ENCODE measurements at places on chromosomes 16 and 17.

DNA sequence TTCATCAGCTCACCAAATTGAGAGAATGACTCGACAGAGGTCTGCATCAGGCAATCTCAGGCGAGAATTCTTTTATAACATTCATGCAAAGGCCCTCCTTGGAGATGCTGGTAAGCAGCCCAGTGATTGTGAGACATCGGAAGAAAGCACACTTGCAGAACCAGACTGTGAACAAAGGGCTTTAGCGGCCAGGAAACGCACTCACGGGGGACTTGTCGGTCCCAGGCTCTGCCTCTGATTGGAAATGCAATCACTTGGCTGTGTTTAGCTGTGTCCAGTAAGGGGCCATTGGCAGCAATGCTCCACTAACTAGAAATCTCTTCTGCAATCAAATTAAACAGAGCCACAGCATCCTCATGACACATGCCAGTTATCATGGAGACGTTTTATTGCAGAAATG is 226.7 kb upstream of the CDH13 start:
- no peak for DNase-seq

DNA sequence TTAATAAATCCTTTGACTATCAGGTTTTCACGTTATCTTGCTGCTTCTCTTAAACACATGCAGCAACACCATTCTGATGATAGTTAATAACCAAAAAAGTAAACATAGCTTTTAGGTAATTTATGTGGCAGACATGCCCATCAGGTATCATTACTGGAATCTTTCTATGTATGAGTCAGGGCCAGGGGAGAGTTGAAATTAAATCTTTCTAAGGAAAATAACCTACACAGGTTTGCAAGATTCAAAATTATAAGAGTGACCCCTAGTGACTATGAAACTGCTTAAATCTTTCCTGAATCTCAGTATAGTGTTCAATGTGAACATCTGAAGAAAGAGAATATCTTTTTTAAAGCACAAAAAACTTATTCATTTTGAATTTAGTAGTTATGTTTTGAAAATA is 666.6 kb downstream of the CDH11 start:
- no peak for DNase-seq

DNA sequence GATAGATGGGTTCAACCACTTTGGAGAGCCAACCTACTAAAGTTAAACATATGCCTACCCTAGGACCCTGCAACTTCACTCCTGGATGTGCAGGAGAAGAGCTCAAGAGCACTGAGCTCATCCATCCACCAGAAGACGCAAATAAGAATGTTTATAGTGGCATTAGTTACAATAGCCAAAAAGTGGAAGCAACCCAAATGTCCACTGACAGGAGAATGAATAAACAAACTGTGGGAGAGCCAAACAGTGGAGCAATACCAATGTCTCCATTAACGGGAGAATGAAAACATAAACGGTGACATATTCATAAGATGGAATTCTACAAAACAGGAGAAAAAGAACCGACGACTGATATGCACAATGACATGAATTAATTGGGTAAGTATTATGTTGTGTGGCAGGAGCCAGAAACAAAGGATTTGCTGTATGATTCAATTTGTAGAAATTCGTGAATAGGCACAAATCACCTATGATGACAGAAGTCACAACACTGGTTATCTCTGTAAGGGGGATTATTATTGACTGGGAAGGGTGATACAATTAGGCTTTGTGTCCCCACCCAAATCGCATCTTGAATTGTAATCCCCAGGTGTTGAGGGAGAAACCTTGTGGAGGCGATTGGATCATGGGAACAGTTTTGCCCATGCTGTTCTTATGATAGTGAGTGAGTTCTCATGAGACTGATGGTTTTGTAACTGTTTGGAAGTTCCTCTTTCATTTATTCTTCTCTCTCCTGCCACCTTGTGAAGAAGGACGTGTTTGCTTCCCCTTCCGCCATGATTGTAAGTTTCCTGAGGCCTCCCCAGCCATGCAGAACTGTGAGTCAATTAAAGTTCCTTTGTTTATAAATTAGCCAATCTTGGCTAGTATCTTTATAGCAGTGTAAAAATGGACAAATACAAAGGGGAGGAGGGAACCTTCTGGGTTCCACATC is 57.9 kb upstream of the PLCG2 start:
- no peak for DNase-seq

DNA sequence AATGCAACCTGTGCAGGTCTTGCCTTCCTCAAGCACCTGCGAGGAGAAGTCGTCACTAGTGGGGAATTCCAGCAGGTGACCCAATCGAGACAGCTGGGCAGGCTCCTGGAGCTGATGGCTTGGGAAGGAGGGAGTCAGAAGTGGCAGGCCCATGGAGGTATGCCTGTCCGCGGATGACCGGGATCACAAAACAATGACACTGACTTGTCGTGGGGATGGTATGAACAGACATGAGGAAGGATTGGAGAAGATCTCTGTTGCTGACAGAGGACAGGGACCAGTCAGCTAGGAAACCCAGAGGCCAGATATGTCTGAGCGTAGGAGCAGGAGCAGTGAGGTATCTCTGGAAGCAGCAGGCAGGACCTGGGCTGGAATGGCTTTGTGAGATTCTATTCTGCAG is 233.3 kb downstream of the SOX9 start:
- no peak for DNase-seq

- DNase-seq: no peak
Measured at GRCh38 chr16:85860413-85861094, 38.4 kb upstream of the IRF8 start.

DNA sequence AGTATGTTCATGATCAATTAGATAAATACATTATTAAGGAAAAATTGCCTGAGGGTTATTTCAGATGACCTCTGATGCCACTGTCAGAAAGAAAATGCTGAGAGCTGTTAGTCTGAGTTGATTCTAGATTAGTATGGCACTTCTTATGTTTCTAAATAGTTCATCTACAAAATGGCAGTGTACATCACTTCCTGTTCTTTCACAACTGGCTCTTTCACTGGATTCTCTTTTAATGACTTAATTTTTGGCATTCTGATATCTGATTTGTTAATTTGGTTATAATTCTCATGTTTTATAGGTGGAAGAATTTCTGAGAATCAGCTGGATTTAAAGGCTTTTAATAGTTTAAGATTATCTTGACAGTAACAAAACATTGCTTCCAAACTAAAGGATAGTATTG is 3.3 kb downstream of the TAOK1 start:
- DNase-seq: no peak

GRCh38 chr16:14427371-14427948 is 202.6 kb downstream of the PARN start:
- DNase-seq: no peak

GRCh38 chr17:8062807-8063483 is 24.1 kb downstream of the ALOX15B start:
- no peak for DNase-seq

DNA sequence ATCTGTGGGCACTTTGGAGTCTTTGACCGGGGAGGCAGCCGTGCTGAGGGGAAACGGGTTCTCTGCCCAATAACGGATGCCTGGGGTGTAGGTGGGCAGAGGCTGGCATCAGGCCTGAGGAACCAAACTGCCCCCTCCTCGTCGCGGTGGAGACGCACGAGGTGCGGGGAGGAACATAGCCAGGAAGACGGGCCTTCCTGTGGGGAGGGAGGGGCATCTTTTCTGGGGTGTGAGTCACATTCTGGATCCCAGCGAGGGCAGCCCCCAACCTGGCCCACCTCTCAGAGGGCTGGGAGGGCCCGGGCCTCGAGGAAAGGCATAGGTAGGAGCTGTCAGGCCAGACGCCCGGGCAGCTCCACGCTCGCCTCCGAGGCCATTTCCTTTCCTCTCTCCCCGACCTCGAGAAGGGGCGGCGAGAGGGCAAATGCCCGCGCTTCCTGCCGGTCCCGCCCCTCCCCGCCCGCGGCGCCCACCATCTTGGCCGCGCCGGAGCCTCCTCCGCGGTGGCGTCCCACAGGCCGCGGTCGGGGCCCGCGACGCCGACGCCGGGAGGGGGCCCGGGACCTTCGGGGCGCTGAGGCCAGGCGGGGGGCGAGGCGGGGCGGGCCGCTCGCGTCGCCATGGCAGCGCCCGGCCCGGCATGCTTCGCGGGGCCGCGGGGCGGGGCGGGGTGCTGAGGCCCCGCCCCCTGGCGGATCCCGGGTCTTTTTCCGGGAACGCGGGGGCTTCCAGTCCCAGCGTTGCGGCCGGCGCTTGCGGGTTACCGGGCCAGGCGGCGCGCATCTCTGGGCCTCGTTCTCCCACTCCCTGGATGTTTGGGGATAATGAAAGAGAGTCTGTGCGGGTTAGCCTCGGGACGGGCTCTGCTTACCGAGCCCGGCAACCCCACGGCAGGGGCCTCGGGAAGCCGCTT is 13.2 kb downstream of the RAI1 start:
- DNase-seq: peak; percentile 57

- DNase-seq: no peak
Measured at GRCh38 chr16:69315486-69316311, 4.5 kb downstream of the VPS4A start.

GRCh38 chr17:20924306-20924705 is 118.5 kb downstream of the USP22 start:
- no peak for DNase-seq

GRCh38 chr16:2388139-2388874 is 40.9 kb upstream of the CCNF start:
- no peak for DNase-seq

DNA sequence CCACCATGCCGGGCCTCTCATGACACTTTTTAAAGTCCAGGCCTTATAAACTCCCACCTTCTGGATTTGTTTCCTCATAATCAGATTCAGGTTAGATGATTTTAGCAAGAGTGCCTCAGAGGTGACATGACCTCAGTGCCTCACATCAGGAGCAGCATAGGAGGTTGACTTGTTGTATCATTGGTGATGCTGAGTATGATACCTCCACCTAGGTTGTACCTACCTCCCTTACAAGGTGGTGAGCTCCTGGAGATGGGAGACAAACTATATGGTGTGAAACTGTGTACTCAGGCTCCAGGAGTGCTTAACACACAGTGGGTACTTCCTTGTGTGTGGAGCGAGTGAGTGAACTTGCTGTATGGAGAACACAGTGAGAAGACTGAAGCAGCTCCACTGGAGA is 18.6 kb downstream of the NDUFAB1 start:
- no peak for DNase-seq

- no peak for DNase-seq
Measured at GRCh38 chr16:60485872-60486489, 1550.3 kb downstream of the CDH8 start.

GRCh38 chr16:88867581-88868246 is 1.3 kb upstream of the PABPN1L start:
- no peak for DNase-seq

DNA sequence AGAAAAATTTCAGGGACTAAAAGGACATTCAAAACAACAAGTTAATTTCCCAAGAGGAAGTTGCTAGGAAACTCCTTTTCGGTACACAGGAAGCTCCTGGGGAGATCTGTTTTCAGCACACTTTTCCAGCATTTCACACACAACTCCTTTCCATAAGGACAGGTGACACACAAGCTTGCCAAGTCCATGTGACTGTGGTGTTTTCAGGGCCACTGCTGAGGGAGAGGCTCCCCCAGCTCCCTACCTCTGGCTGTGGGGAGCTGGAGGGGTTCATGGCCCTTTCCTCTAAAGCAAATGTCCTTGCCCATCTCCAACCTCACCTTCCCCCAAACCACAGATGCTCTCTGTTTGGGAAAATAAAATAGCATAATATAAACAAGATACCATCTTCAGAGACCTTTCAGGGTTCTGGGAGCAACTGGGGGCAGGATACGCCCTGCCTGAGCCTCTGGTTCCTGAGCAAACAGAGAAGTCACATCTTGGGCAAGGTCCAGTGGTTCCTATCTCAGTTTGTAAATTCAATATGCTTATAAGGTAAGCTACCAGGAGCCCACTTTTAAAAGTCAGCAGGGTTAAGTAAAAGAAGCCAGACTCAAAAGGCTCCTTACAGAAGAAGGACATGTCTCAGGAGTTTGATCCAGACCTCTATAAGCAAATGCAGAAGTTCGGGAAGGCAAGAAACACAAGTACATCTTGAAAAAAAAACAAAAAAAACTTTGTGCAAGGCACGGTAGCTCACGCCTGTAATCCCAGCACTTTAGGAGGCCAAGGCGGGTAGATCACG is 3.0 kb downstream of the PDZD9 start:
- no peak for DNase-seq

GRCh38 chr17:75679706-75680211 is 12.6 kb downstream of the SAP30BP start:
- no peak for DNase-seq

- DNase-seq: no peak
Measured at GRCh38 chr16:81520560-81521135, 76.0 kb downstream of the CMIP start.

GRCh38 chr17:38896346-38896954 is 26.6 kb downstream of the LASP1 start:
- no peak for DNase-seq

DNA sequence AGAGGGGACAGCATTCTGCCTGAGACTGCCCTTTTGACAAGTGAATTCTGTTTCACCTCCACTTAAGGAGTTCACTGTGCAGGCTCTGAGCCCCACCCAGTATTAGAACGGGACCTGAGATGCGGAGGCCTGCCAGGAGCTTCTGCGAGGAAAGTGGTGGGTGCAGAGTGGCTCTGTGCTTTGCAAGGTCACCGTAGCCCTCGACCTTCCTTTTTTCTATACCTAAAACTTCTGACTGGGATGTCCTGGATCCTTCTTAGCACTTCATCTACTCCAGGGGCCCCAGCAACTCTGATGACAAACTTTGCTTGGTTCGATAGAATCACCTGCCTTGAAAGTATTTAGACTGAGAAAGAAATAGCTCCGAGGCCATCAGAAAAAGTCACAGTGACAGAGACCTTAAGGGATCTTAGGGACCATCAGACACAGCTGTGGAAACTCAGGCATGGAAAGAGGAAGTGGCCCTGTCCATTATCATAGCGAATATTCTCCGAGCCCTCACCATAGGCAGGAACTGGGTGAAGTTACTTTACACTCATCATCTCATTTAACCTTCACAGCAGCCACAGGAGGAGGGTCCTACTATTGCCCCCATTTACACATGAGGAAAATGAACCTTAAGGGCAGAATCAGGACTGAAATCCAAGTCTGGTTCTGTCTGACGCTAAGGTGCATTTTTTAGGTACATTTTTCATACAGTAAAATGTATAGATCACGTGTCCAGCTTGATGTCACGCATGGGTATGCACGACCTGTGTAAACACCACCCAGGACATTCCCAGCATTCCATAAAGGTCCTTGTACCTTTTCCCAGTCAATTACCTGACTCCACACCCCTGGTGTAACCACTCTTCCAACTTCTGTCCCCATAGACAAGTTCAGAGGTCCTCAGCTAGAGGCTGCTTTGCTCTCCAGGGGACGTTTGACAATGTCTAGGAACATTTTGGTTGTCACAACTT is 676 bp upstream of the KRT13 start:
- no peak for DNase-seq

DNA sequence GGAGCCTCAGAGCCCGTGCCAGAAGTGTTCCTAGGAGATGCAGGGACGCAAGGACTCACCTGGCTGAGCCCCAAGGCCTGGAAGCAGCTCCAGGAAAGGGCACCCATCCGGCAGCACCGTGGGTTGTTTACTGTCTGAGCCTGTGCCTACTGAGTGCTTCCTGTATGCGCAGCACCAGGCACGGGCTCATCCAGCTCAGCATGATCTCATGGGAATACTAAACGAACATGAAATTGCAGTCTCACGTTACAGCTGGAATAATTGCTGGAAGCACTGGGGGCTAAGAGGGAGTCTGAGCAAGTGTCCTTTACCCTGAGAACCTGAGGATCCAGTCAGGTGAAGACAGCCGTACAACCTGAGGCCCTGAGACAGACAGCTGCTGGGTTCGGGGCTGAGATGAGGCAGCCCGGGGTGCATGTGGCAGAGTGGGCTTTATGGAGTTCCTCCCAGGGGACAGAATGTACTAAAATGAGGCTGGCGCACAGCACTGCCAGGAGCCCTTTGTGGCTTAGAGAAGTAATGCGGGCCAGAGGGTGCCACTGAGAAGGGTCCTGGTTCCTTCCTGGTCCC is 5.4 kb downstream of the CTRL start:
- no peak for DNase-seq

- no peak for DNase-seq
Measured at GRCh38 chr16:5026664-5027063, 7.1 kb downstream of the NAGPA start.

All from activated CD4-positive, alpha-beta T cell treated with anti-CD3 and anti-CD28 coated beads, Interleukin-2, amount 50 U/mL, for 4 hours (primary cell).